ENCODE measurements at places on chromosomes 7 and 10. TPM values are rescaled to one million over a fixed set of nuclear protein-coding genes. Genes with fewer than 3 reads are reported as not detected.

DNA sequence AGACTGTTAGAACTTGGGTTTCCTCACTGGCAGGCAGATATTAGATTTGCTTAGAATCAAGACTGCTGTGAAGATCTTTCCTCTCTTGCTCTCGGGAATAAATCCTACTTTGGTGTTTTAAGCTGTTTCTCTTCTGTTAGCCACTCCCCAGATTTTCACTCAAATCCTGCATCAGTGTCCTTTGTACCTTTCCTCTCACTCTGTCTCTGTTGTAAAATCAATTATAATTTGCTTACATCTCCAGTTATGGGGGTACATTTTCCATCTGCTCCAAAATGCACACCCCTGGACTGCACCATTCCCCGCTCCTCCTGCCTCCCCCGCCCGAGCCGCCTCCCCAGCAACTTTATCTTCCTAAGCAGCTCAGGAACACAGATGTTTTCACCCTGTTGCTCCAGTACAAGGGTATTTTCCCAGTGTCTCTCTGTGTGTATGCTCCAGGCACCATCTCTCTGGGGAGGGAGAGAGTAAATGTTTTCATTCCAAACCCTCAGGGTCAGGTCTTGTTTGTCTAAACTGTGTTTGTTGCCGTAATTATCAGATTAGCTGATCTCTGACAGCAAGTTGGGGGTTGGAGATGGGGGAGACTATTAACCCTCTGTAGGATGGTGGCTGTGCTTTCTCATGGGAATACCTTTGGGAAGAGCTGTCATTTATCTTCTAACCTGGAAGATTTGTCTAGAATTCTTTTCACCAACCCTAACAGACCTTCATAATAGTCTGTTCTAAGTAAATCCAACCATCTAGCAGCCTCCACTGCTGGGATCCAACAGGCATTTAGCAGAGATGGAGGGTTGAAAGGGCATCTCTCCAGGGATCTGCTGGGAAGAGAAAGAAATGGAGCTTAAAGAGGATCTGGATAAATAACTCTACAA, 20.4 kb upstream of the GOT1 start:
- no peak for DNase-seq

DNA sequence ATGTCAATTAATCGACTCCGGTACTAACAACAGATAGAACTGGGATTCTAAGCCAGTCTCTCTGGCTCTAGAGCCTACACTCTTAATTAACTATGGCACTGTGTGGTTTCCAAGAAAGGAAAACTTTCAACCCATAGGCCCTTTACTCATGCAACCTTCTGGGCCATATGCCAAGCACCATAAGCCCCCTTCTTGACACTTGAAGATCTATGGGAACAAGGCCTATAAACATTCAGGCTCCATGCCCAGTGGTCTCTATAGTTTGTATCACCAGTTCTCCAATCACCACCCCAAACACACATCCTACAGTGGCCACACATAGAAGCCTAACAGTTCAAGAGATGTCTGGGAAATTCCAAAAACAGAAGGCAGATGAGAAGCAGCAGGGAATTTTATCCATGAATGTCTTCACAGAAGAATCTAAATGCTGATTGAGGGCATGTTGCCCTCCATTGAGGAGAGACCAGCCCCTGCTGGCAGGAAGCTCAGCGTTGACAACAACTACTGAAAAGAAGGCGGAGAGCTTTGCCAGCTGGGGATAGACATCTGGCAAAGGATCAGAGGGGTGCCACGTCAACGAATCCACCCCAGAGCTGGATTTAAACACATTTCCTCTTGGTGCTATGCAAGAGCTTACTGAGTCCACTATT, 64.4 kb downstream of the GRM3 start:
- DNase-seq: no peak

GRCh38 chr7:101900103-101900502, 82.7 kb downstream of the CUX1 start:
- no peak for DNase-seq

DNA sequence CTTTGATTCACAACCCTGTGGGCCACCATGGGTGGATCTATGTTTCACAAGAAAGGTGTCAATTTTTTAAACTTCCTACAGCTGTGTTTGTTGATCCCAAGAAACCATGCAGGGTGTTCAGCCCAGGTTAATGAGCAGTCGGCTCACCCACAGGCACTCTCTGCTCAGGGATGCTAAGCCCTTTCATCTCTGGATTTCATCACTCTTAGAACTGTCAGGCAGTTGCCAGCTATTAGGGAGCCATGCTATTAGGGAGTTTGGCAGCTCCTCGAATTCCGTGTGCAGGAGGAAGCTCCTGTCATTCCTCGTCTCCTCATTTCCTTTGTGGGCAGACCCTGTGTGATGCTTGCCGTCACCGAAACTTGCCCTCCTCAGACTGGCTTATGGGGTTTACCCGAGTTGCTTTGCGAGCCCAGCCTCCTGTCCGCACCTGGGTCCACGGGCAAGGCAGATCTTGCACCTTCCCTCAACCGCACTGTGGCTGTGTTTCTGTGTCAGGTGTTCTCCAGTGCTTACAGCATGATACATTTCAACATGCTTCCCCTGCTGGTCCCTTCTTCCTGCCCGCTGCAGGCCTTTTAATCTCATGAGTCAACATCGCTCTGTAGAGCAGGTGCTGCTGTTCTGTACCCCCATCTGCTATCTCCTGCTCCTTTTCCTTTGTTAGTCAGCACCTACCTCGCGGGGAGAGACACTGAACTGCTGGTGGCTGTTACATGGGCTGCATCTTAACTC, 509.8 kb downstream of the SUGCT start:
- peak; percentile 17 for DNase-seq

- DNase-seq: no peak
Observed at GRCh38 chr10:133161486-133162109, 1.6 kb downstream of the KNDC1 start.

DNA sequence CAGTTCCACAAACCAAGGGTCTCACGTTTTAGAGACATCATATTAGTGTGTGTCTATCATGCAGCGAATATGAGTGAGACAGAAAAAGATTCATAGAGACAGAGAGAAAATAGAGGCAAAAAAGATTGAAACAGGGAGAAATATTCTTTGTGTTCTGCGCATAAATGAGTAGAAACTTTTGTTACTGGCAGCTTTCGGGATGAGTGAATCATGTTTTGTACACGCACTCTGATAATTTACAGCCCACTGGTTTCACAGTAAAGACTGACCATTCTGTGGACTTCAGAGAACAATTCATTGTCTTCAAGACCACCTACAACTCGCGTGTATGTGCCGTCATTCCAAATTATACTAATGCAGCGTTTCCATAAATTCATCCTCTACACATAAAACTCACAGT, 60.2 kb downstream of the NRCAM start:
- DNase-seq: no peak

- DNase-seq: peak; percentile 1
Observed at GRCh38 chr10:62306663-62307062, 38.0 kb upstream of the RTKN2 start.

DNA sequence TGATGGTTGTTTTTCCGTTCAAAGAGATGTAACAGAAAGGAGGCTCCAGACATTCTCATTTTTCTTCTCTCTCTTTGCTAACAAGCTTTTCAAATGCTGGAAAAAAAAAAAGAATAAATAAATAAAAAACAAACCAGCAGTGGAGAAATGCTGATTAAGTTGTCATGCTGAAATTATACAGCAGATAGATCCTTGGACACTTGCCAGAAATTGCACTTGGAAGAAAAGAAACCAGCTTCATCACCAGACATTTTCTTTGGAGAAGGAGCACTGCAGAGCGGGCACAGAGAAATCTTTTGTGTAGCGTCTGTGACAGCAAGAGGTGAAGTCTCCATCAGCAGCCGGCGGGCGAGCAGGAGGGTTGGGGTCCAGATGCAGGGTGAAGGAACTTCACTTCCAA, 55.8 kb downstream of the CLRN3 start:
- peak; percentile 29 for DNase-seq

DNA sequence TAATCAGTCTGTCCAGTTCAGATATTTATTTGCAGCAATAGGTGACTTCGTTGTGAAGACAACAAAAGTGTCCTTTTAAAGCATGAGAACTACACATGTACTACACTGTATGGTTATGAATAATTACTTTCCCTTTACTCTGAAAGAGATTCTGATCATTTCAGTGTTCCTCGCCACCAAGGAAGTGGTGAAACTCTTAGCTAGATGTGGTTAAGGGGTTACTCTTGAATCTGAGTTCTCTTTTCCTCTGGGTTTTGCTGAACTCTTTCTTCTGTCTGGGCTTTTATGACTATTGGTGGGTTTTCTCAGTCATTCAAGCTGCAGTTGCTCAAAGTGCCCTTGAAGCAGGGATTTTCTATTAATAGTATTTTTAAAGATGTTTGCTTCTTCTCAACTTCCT, 127.9 kb upstream of the SEM1 start:
- no peak for DNase-seq

GRCh38 chr7:64581926-64582894, 19.3 kb upstream of the ZNF680 start:
- DNase-seq: peak; percentile 100

TAC1 gene
- total RNA-seq: not detected

- DNase-seq: no peak
Observed at GRCh38 chr10:14261336-14261735, 69.4 kb downstream of the FRMD4A start.

GRCh38 chr10:63294781-63295180, 161.7 kb downstream of the NRBF2 start:
- DNase-seq: no peak

GRCh38 chr7:107632492-107632865, 28.1 kb upstream of the SLC26A4 start:
- DNase-seq: no peak

DNA sequence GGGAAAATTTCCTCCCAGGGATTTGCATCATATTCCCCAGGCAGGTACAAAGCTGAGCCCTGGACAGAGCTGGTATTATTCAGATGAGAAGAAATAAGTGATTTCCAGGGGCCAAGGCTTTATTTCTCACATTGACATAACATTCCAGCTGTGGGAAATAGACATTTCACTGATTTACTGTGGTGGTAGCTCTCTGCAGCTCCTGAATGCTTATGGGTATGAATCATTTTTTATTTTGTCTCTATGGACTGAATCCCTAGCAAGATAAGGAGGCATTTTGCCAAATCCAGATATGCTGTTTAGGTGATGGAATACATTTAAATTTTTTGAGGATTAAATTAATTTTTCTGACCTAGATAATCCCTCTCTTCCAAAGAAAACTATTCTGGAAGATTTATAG, 97.9 kb downstream of the MTPN start:
- DNase-seq: no peak

Measured in cardiac muscle cell (in vitro differentiated cells and primary cell).